ENCODE measurements at places on chromosomes 2 and 18. TPM values are rescaled to one million over a fixed set of nuclear protein-coding genes. Genes with fewer than 3 reads are reported as not detected.

Gene ANKRD23
- total RNA-seq = 1.7 TPM

Gene LRRTM1
- total RNA-seq = not detected

Gene SP140
- total RNA-seq = 12.7 TPM

Gene ACMSD
- not detected for total RNA-seq
